NCI-H1417 treated with DMSO at 0.1 percent for 48 hours (cell line): ENCODE measurements at places on chromosomes 16 and 17.

DNA sequence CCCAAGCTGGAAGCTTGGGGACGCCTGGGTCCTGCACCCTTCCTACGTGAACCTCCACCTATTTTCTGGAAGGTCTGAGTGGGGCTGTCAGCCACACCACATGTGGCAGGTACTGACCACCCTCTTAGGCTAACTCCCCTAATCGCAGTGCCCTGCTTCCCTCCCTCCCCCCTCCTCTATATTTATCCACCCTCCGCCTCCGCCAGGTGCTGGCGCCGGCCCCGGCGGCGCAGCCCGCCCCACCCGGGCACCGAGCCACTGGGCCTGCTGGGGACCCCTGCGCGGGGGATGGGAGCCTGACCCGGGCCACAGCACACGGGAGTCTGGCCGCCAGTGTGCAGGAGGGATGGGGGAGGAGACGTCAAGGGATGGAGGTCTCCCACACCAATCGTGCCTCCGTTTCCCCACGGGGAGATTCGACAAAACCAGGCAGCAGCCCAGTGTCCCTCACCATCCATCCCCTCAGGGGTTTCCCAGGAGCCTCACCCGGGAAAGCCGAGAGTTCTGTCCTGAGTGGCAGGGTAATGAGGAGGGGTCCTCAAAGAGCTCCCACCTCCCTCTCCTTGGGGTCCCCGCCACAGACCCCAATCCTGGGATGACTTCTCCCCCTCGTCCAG lies 1.3 kb downstream of the PLEKHH3 start:
- DNase-seq: no peak

DNA sequence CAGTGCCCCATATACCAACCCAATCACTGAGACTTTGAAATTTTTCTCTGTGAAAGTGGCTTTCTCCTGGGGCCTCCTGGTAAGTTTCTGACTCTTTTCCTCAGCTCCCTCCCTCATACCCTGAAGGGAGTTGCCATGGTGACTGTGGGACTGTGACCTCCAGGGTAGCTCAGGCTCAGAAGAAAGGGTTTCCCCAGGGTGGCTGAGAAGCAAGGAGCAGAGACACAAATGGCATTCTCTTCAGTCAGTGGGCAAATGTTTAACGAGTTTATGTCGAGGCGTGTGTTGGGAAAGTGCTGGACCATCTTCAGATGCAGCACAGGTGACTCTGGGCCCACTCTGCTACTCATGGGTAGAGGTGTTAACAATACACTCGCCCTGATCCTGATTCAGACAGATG lies 46.8 kb downstream of the MRPS23 start:
- DNase-seq: no peak

- DNase-seq: no peak
Observed at GRCh38 chr17:57242148-57242547, 14.2 kb upstream of the MSI2 start.

DNA sequence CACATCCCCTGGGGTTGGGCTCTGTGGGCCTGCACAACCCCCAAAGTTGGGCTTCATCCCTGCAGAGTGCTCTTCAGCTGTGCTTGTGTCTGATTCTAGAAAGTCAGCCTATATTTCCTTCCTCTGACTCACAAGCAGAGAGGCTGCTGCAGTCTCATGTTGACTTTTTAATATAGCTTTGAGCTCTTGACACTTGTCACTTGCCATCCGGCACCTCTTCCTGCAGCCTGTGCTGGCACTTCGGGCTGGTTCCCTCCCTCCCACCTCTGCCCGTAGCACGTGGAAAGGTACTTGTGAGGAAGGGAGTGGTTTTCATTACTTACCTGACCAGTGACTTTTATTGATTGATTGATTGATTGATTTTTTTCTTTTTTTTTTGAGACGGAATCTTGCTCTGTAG lies 19.0 kb upstream of the JPT2 start:
- no peak for DNase-seq

- no peak for DNase-seq
Observed at GRCh38 chr16:2044541-2044940, 3.1 kb downstream of the NTHL1 start.

- no peak for DNase-seq
Observed at GRCh38 chr17:59641799-59642484, 22.2 kb downstream of the CLTC start.

- peak; percentile 6 for DNase-seq
Observed at GRCh38 chr16:23434380-23434779, 18.6 kb downstream of the COG7 start.

DNA sequence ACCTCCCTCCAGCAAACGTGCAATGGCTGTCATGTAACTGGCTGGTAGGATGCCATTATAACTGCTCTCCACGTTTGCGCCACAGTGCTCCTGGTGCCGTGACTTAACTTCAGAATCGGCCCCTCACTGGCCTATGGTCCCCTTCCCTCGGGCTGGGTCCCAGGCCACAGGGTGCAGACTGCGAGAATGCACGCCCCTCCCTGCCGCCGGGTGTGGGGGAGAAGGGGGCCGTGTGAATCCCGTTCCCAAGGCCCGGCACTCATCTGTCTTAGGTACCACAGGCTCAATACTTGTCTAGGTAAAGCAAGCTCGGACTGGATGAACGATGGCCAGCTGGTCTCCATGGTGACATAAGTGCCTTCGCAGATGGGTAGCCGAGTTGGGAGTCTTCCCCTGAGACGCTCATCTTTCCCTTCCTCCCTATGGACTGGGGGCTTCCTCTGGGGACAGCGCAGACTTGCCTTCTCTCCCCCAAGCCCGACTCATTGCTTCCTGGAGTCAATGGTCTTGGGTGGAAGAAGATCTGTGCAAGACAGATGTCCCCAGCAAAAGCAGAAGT lies 37.8 kb downstream of the TIMM22 start:
- DNase-seq: no peak
